ENCODE measurements at places on chromosomes 1 and 21.

DNA sequence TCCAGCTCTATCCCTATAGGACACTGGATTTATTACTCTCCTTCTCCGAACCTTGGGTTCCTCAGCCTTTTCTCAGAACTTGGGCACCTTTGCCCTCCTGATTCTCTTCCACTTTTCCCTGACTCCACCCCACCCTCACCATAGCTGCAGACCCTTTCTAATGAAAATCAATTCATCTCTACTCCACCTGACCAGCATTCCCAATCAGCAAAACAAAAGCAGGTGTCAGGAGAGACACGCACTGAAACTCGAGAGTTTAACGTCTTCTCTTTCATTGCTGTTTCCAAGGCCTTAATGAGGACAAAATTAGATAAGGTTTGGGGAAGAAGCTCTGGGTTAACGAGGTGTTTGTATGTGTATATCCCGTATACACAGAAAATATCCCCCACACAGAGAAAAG lies 208.8 kb downstream of the PLPP3 start:
- no peak for DNase-seq

- DNase-seq, result no peak
Measured at GRCh38 chr1:119771770-119772169, 3.1 kb upstream of the HMGCS2 start.

- no peak for DNase-seq
Measured at GRCh38 chr1:36673202-36673601, 190.5 kb upstream of the CSF3R start.

GRCh38 chr21:44712203-44713028 lies 1.0 kb upstream of the TSPEAR start:
- DNase-seq, result no peak

DNA sequence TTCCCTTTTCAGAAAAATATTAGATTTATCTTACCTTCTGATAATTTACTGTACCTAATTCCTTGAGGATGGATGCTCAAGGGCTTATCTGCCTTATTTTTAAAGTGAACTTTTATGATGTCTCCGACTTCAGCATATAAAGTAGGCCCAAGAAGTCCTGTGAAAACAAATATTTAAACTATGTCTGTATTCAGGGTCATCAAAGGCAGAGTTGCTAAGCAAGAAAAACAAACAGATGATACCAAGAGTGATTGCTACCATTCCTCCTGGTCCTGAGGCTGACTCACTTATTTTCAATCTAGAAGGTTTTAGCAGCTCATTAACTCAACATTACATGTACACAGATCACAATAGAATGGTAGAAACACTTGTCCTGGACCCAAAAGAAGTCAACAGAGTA lies 14.1 kb downstream of the F5 start:
- DNase-seq, result no peak

DNA sequence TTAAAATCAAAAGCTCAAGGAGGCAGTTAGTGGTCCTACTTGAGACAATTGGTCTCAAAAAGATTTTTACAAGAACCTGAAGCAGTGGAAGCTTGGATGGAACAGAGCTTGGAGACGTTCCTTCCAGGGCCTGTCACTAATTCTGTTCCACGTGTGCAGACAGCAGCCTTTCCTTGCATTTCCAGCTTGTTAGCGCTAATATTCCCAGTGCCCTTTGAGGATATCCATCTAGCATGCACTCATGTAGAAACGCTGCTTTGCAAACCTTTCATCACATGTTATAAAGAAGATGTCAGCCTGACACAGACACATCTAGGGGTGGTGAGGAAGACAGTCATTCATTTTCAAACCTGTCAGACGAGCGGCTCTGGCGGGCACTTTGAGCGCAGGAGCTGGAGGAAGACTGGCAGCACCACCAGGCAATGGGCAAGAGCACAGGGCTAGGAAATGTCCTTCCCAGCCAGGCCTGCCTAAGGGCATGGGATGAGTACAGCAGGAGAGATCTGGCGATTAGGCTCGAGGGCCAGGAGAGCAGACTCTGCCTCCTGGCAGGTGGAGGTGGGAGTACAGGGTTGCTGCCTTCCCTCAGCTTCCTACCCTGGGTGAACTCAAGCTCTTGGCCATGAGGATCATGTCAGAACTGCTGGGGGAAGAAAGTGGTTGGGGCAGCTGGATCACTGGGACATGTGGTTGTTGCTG lies 55.5 kb downstream of the CASQ2 start:
- no peak for DNase-seq

DNA sequence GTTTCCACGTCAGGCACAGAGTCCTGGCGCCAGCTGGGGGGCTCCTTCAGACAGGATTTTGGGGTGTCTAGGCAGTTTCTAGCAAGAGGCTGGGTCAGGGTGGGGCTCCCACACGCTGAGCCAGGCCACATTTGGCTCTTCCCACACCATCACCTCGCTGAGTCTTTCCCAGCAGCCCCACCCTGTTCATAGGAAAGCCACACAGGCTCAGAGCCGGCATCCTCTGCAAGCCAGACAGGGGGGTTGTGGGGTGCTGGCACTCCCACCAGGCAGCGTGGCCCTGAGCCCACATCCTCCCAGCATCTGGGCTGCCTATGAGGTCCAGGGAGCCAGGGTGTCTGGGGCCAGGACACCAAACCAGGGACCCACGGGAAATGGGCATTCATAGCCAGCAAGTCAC lies 2.8 kb upstream of the GPR153 start:
- no peak for DNase-seq

GRCh38 chr1:223709598-223709997 lies 2.7 kb upstream of the CAPN2 start:
- no peak for DNase-seq

DNA sequence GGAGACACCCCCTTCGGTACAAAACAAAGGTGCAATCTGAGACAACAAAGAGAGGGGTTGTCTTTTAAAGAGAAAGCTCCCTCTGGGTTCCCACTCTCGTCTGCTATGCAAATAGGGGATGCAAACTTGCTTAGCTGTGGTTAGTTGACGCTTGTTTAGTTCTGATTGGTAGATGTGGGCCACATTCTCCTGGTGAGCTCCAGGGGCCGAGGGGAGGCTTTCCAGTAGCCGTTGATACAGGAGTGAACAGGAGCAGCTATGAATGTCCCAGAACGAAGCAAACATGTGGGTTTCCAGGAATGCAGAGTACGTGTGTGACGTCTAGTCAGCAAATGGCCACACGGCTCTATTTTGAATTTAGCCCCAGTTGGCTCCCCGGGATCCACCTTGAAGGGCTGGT lies 14.7 kb downstream of the TFF2 start:
- no peak for DNase-seq

DNA sequence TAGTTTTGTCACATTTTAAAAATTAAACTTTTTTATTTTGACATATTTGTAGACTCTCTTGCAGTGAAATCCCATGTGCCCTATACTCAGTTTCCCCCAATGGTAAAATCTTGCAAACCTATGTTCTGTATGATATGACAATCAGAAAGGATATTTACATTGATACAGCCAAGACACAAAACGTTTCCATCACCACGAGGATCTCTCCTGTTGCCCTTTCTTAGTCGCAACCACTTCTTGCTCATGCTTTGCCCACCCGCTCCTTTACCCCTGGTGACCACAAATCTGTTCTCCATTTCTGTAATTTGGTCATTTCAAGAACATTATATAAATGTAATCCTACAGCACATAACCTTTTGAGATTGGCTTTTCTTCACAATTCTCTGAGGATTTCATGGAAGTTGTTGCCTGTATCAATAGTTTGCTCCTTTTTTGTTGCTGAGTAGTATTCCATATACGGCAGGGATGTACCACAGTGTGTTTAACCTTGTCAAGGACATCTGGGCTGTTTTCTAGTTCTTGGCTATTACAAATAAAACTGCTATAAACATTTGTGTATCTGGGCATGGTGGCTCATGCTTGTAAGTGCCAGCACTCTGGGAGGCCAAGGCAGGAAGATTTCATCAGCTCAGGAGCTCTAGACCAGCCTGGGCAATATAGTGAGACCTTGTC lies 14.0 kb upstream of the BATF3 start:
- no peak for DNase-seq

- DNase-seq, result no peak
Measured at GRCh38 chr1:186511761-186512637, 51.1 kb upstream of the PDC start.

DNA sequence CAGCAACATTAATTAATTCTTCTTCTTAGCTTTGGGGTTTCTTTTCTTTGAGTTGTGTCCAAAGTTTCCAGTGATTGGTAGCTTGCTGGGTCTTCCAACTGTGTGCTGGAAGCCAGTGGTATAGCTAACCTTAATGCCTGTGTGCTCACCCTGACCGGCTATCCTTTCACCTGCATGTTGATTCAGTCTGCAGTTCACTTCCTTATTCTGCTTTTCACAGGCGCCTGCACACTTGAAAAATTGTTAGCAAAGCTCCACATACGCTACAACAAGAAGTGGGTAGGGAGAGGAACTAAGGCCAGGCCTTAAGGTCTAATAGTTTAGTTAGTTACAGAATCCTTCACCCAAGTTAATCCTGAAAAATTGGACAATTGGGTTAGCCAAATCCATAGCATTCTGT lies 35.7 kb downstream of the NCF2 start:
- DNase-seq, result no peak

DNA sequence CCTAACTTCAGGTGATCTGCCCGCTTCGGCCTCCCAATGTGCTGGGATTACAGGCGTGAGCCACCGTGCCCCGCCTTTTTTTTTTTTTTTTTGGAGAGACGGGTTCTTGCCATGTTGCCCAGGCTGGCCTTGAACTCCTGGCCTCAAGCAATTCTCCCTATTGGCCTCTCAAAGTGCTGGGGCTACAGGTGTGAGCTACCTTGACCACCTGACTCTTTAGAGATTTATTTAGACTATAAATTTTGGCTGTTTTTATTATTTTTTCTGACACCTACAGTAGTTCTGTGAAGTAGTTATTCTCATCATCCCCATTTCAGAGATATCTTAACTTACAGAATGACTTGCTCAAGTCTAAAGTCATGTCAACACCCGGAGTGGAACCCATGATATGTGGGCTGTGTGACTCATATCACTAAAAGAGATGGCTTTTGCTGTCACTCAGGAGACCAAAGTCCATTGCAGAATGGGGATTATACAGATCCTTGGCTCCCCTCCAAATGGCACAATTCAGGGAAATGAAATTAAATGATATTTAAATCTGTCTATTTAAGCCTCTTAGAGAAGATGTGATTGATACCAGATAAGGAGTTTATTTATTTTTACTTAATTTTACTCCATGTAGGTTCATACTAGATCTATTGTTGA lies 93.2 kb downstream of the CTH start:
- DNase-seq, result no peak

GRCh38 chr21:18553786-18554185 lies 150.2 kb upstream of the TMPRSS15 start:
- no peak for DNase-seq

DNA sequence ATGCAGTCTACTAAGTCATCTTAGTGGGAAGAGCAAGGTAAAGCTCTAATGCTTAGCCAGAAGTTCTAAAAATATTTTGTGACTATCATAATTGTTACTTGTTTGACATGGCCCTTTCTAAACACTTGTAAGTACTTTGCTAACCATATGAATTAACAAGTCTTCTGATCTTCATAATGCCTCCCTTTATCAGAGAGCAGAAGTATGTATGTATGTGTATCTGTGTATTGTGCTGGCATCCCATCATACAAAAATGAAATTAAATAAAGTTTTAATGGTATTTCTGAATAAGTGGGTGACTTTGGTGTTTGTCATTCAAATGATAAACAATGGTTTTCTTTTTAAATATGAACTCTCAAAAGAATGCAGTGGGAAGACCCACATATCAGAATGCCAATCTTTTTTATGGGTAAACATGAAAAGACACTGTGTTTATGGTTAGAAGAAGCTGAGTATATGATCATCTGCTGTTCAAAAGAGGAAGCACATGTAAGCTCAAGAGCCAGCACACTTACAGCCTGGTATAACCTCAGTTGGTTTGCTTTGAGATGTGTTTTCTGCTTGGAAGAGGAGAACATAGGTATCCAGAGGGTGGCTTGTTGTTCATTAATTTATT lies 159.6 kb downstream of the CLEC20A start:
- DNase-seq, result no peak

- no peak for DNase-seq
Measured at GRCh38 chr1:200638073-200638472, 17.5 kb upstream of the KIF14 start.

DNA sequence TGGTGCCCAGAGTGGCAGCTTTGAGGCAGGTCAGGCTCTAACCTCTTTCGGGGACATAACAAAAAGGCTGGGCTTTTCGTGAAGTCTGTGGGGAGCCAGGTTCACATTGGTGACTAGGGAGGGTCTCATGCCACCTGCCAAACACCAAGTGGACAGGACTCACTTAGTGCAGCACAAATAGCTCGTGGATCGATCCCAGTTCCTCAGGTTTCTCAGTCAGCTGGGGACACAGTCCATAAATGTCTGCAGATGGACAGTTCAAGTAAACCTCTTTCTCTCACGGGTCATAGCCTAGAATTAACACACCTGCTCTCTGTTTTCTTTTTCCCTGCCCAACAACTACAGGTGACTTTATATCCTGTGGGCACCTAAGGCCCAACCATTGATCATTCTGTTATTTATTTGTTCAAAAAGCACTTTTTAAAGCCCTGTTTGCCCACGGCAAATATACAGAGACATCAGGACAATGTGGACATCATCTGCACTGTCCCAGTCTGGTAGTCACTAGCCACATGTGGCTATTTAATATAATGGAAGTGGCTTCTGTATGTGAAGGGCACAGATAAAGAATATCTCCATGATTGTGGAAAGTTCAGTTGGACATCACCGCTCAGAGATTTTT lies 53.5 kb downstream of the CAPN2 start:
- no peak for DNase-seq

DNA sequence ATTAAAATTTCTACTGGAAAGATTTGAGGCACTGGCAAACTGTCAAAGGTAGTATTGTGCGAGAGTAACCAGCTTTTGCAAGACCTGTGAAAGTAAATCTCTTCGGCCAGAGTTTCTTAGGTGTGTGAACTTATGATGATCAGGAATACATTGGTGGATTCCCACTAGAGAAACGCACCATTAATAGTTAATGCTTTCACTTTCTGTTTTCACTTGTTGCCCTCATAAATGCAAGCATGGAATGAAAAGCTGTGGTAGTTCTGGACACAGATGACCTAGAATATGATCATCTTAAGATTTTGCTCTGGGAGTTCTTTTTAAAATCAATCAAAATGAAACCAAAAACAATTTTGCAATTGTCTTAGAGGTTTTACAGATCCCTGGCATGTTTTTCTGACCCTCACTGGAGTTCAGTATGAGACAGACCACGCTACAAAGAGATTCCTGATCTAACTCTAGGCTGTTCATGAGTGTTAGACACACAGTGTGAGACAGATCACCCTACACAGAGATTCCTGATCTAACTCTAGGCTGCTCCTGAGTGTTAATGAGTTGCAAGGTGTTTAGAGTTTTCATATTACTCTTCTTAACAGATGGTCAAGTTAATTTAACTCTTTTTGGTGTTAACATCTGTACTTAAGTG lies 98.8 kb downstream of the SDCCAG8 start:
- DNase-seq, result no peak

Measured in stimulated activated CD8-positive, alpha-beta memory T cell treated with anti-CD3 and anti-CD28 coated beads, Interleukin-4, amount 100 ng/mL, for 4 hours (primary cell).